ENCODE measurements at places on chromosomes 3 and 15.
A peak's percentile ranks its signal among the peaks of the same experiment; 100 is the strongest.

GRCh38 chr3:192091831-192092230, 630.9 kb downstream of the PYDC2 start:
- DNase-seq, result no peak

DNA sequence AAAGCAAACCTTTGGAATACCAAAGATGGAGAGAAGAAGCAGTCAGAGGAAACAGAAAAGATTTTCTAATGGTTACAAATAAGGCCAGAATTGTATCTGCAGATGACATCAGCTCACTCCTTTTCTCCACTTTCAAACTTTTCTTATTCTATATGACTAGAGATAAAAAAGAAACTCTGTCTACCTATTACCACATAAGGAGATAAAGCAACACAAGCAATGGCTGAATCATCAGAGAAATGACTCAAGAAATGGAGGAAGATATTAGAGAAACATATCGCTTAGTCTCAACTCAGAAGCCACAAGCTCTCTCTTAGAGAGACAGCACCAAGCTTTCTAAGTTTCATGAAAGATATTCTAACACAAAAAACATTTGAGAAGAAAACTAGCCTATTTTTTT, 784.0 kb downstream of the ZPLD1 start:
- DNase-seq, result no peak

DNA sequence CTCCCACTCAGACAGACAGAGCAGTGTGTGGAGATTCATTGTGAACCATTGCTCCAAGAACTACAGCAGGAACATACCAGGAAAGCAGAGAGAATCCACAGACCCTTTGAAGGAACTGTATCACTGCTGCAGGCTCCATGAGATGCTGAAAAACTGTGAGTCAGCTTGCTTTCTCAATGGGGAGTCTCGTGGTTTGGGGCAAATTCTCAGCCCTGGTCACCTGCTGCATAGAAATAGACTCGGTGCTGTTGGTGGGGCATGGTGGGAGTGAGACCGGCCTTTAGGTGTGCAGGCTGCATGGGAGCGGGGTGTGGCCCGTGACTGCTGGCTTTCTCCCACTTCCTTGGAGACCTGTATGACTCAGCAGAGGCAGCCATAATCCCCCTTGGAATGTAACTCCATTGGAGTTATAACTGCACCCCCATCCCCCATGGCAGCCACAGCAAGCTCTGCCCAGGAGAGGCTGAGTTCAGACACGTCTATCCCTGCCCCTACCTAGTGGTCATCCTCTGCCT, 35.6 kb downstream of the ALCAM start:
- DNase-seq, result no peak

DNA sequence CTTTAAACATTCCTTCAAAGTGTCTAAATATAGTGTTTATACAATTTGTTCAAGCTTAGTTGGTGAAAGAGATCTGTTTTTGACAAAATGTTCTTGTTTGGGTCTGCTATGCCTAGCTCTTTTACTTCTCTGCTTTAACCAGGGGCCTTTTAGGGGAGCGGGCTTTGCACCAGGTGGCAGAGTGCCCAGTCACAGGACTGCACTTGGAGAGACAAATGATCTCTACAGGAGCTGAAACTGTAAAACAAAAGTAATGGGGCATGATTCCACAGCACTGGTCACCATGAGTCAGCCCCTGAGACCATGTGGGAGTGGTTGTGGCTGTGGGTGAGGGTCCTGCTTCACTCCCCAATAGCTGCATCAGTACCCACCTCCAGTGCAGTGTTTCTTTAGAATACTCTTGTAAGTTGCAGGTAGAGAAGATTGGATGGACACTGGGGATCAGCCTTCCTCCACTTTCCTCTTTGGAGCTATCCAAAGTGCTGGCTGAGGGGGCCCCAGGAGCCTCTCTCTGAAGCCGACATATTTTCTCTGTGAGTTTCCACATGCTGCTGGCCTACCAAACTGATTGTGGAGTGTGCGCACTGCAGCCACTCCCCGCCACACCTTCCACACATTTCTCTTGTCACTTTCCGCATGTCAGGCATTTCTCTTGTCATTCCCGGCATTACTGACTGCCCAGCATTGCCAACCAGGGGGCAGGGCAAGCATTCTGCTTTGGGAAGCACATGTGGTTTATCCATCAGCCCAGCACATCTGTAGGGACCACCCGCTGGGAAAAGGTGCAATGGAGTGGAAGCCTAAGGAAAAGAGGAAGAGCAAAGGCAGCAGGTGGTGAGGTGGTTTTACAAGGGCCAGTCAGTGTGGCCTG, 110.0 kb downstream of the EPHB1 start:
- no peak for DNase-seq

- no peak for DNase-seq
These were observed 30.1 kb upstream of the NEO1 start for GRCh38 chr15:73022161-73022560.

- DNase-seq, result no peak
These were observed 62.9 kb downstream of the GPR176 start for GRCh38 chr15:39857132-39857531.

DNA sequence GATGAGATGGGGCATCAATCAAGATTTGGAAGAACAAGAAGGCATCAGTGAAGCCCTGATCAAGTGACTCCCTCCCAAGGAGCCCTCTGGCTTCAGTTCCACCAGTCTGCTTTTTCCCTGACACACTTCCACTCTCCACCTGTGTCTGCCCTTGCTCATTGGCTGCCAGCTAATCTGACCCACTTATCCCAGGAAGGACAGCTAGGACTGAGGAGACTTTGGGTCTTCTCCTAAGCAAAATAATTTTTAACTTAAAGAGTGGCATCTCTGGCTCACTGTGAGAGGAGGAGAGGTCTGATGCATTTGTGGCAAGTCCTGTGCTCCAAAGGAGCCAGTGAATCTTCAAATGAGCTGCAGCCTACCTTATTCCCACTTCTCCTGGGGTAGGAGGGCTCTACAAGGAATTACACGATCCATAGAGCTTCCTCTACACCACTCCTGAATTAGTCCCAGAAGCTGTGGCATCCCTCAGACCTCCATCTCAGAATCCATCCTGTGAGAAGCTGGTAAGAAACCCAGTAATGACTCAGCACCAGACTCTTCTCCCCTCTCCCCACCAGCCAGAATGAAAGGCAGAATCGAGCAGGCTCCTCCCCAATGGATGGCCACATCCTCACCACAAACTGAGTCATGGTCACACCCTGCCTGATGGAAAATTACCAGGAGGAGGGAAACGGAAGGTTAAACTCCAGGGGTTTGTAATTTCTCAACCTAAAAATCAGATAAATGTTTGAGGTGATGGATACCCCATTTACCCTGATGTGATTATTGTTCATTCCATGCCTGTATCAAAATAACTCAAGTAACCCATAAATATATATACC, 6.3 kb upstream of the PKM start:
- DNase-seq, result peak; percentile 78

- no peak for DNase-seq
These were observed 469.4 kb upstream of the ATP11B start for GRCh38 chr3:182323898-182324297.

GRCh38 chr15:39486621-39487457, 94.0 kb upstream of the THBS1 start:
- no peak for DNase-seq

DNA sequence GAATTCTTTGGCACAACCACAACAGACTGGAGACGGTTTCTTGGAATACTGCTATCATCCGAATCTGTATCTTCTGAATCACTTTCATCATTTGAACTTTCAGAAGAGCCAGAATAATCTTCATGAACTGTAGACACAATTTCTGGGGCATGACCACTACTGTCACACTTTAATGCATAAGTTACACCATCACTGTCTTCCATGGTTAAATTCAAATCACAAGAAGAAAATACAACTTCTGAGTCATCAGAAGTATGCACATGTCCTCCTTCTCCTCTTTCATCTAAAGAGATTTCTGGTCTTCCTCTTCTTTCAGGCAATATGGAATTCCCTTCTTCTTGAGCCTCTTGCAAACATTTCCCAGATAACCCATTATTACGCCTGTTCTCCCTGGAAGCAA, 42.5 kb downstream of the SETD2 start:
- DNase-seq, result no peak

GRCh38 chr3:105503191-105503593, 136.5 kb downstream of the ALCAM start:
- DNase-seq, result no peak

DNA sequence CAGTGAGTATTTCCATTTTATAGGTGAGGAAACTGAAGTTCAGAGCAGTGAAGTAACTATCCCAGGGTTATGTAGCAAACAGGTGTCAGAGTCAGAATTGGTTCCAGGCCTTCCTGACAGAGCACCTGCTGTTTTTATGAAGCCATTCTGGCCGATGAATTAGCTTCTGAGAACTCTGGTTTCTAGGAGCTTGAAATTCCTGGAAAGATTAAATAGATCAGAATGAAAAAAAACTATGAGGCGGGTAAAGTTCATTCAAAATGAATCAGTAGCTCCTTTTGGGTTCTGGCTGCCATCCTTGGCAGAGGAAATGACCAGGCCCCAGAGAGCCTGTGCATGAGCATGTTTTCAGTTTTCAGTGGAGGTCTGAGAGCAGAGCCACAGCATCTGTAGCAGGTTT, 59.3 kb upstream of the CFAP161 start:
- no peak for DNase-seq

- no peak for DNase-seq
These were observed 9.9 kb upstream of the CCDC54 start for GRCh38 chr3:107367353-107367752.

DNA sequence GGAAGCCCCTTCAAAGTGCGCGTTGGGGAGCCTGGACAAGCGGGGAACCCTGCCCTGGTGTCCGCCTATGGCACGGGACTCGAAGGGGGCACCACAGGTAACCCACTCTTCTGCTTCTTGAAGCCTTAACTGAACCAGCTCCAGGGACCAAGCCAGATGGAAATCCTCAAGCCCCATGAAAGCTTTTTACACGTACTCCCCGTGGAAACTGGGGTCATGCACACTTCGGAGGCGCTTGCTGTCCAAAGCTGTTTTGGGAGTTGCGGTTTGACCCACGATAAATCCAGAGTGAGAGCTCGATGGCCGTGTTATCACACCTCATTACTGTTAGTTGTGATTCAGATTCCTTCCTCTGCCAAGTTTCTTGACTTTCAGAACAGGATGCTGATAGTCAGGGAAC, 47.5 kb downstream of the DNASE1L3 start:
- no peak for DNase-seq

DNA sequence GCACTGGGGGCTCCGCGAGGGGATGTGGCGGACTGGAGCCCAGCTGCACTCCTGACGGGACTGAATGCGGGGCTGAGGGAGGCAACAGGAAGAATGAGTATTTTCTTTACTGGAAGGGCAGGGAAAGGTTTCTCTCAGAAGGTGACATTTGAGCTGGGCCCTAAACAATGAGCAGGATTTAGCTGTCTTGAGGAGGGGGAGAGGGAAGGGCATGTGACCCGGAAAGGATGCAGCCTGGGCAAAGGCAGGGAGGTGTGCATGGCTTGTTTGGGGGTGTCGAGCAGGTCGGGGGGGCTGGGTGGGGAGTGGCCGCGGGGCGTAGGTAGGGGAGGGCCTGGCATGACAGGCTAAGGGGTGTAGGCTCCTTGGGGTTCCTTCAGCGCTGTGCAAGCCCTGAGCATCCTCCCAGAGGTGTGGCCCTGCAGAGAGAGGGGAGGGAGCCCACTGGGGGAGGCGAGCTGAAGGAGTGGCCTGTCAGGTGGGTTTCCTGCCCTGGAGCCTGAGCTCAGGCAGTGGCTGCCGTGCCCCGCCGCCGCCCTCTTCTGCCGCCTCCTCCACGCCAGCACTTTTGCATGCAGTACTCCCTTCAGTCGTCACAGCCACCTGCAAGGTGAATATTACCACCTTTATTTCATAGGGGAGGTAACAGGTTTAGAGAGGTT, 17.2 kb upstream of the ANKDD1A start:
- peak; percentile 70 for DNase-seq

- peak; percentile 11 for DNase-seq
These were observed 190.5 kb upstream of the CMC1 start for GRCh38 chr3:28050885-28051284.

- DNase-seq, result no peak
These were observed 356.6 kb downstream of the GABRG3 start for GRCh38 chr15:27327467-27328025.

DNA sequence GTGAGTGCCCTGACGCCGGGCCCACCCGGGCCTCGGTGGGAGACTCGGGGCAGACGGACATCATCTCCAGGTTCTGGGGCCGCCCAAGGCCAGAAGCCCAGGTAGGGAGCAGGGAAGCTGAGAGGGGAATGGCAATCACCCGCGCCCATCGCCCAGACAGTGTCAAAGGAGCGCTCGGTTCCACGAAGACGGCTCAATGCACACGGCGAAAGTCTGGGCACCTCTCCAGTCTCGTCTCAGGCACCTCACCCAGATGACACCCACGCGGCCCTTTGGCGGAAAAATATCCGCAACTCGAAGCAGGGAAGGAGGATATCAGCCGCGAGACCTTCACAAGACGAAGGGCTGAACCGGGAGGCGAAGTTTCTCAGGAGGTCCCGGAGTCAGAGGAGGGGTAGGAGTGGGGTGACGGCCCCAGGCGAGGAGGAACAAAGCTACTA, 916 bp downstream of the IL17RD start:
- DNase-seq, result no peak

- DNase-seq, result no peak
These were observed 162.1 kb downstream of the FOXP1 start for GRCh38 chr3:71421475-71421819.

DNA sequence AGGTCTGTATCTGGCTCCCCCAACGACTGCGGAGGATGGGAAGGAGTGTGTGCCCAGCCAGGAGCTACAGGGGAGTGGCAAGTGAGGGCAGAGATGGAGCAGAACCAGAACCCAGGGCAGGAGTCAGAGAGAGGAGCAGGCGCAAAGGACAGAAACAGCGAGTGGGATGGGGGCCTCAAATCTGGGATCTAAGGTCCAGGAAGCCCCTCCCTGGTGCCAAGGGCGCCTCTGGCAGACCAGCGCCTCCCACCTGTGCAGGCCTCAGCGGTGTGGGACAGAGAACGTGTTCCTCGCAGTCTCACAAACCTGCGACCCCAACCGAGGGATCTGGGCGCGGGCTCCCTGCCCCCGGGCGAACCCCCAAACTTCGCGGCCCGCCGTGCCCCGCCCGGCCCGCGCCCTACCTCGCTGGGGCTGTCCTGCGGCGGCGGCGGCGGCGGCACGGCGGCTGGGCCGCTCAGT, 301 bp downstream of the PCBP4 start:
- no peak for DNase-seq

- DNase-seq, result no peak
These were observed 380.6 kb downstream of the LSAMP start for GRCh38 chr3:116064646-116065045.

DNA sequence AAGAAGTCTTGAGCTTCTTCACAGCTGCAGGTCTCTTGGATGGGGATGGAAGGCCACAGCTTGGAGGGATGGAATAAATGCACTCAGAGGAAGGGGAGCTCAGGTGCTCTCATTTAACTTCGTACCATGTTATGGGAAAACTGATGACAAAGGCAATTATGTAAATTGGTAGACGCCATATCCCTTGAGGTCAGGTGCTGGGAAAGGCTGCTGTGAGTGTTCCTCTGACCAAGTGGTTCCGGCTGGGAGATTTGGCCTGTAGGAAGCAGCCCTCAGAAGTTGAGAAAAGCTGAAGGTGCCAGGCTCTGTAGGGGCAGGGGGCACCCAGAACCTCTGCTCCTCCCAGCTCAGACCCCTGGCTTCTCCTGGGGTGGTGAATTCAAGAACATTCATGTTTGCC, 47.1 kb downstream of the FAH start:
- DNase-seq, result no peak
